ENCODE measurements at places on chromosomes 12 and 14.

- peak; percentile 79 for DNase-seq
Measured at GRCh38 chr12:105835580-105836241, 303.0 kb downstream of the NUAK1 start.

DNA sequence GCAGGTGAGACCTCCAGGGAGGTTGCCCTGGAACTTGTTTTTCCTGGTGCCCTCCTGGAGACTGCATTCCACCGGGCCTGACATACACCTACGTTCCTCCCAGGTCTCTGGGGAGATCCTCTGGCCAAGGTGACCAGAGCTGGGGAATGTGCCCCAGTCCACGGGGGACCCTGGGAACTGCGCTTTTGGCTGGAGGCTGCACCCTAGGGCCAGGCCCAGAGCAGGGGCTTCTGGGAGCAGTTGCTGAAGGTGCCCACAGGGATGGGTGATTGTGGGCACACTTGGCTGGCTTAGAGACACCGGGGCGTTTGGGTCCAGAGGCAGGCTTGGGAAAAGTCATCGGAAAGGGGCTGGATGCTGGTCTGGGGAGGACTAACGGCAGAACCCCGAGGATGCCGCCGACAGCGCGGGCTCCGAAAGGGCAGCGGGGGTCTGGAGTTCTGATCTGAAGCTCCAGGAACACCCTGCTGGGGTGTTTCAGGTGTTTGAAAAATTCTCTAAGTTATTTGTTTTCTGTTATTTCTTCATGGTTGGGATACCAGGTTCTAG lies 36.5 kb upstream of the TDRD9 start:
- no peak for DNase-seq

DNA sequence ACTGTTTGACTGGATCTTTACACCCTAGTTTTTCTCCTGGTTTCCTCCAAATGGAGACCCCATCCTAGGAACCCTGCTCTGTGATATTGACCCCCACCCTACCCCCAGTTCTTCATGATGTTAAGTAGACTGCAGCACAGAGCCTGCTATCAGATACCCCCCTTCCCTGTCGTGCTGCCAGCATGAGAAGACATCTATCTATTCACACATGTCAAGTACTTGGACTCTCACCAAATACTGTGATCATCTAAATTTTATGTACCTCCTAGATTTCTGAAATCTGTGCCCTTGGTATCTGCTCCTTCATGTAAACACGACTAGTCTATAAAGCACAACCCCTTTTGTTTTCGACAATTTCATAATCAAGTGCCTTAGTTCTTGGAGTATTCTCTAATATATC lies 38.9 kb downstream of the FERMT2 start:
- DNase-seq = no peak

- DNase-seq = no peak
Measured at GRCh38 chr12:89597770-89598169, 71.9 kb upstream of the POC1B start.

- DNase-seq = no peak
Measured at GRCh38 chr14:100749967-100750597, 23.4 kb downstream of the DLK1 start.

DNA sequence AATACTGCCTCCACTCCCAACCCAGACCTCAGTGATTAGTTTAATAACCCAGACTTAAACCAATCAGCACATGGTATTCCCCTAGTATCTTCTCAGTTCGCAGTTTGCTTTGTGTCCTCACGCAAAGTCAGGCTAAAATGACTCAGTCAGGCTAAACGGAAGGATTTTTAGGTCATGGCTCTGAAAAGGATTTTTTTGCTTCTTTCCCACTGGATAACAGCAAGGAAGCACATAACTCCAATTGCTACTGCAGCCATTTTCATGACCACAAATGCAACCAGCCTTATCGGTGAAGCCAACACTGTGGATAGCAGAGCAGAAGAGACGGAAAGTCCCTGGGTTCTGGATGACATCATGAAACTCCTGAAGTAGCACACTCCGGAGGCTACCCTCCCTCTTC lies 67.7 kb downstream of the ZC3H14 start:
- no peak for DNase-seq

GRCh38 chr12:53279888-53280498 lies 11.9 kb downstream of the ESPL1 start:
- no peak for DNase-seq

GRCh38 chr12:2960996-2961616 lies 1.9 kb downstream of the TEAD4 start:
- DNase-seq = no peak
